ENCODE measurements at places on chromosomes 11 and 22.

GRCh38 chr11:130637566-130637965 is 189.1 kb downstream of the ADAMTS15 start:
- no peak for DNase-seq

DNA sequence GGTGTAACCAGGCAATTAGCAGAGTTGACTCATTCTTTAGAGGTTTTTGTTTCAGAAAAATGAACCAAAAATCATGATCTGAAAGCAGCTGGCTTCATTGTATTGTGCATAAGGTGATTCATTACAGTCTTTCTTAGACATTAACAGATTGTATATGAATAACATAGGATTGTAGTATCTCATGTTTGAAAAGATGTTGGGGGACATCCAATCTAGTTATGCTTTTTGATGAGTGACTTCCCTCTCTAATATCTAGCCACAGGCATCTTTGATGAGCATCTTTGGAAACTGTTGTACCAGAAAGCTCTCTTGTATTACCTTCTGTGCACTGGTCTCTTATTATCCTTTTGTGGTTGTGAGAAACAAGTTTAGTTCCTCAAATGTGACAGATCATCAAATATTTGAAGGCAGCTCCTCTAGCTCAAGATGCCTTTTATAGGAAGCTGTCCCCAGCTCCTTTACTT is 8.3 kb downstream of the GRK3 start:
- no peak for DNase-seq

- DNase-seq = no peak
Observed at GRCh38 chr22:17792854-17793434, 18.7 kb upstream of the BID start.

DNA sequence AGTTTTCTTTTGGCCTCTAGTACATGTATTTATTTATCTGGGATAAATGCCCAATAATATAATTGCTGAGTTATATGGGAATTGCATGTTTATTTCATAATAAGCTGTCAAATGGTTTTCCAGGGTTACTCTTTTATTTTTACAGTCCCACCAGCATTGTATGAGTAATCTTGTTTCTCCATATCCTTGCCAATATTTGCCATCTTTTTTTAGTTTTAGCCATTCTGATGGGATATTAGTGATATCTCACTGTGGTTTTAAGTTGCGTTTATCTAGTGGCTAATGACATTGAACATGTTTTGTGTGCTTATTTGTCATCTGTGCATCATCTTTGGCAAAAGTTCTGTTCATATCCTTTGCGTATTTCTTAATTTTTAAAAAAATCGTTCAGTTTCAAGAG is 372.8 kb upstream of the CCDC179 start:
- DNase-seq = no peak

DNA sequence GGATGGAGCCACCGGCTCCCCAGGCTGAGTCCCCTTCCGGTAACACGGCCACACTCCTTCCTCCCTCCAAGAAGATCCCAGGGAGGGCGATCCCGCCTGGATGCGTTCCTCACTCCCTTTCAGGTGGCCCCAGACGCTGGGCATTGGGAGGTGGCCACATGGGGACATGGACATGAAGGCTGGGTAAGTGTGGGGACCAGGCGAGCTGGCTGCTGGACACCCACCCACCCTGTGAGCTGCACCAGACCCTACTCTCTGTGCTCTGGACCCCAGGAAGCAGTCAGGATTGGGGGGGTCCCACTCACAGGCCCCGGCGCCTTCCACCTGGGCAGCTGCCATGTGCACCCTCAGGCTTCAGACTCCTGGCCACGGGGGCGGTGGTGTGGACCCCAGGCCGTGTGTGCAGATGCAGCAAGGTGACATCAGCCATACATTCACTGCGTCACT is 932.8 kb downstream of the BRD1 start:
- no peak for DNase-seq

Data from CD4-positive, alpha-beta T cell treated with Interleukin-6 at 100 ng/mL for 8 hours (primary cell).